Psoas muscle (tissue), 8 donors: ENCODE measurements at places on chromosomes 2 and 18.

DNA sequence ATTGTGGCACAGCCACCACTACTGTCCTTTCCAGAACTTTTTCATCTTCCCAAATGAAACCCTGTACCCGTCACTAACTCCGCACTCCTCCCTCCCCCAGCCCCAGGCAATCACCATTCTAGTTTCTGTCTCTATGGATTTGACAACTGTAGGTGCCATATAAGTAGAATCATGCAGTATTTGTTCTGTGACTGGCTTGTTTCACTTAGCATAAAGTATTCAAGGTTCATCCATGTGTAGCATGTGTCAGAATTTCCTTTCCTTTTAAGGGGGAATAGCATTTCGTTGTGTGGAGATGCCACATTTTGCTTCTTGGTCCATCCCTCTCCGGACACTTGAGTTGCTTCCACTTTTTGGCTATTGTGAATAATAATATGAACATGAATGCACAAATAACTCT lies 842 bp upstream of the CKAP2L start:
- no peak for DNase-seq

GRCh38 chr2:78977661-78978145 lies 47.8 kb upstream of the REG3G start:
- no peak for DNase-seq

DNA sequence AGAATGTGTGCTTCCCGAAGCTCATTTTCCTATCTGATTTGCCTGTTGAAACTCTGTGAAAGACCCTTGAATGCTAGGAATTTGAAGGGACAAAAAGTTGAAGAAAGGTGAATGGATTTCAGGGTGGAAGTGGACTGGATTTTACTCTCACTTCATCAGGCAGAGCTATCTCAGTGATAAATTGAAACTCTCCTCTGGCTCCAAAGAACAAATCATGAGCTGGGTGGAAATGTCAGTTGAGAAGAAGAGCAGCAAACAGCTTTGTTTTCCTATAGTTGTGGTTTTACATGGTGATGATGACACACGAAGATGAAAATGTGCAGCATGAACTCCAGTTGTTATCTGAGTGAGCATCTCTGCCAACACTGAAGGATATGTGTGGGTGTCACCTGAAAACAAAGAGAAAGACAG lies 34.4 kb downstream of the CD28 start:
- DNase-seq = no peak

- DNase-seq = no peak
Observed at GRCh38 chr2:11675423-11676112, 5.6 kb upstream of the NTSR2 start.

DNA sequence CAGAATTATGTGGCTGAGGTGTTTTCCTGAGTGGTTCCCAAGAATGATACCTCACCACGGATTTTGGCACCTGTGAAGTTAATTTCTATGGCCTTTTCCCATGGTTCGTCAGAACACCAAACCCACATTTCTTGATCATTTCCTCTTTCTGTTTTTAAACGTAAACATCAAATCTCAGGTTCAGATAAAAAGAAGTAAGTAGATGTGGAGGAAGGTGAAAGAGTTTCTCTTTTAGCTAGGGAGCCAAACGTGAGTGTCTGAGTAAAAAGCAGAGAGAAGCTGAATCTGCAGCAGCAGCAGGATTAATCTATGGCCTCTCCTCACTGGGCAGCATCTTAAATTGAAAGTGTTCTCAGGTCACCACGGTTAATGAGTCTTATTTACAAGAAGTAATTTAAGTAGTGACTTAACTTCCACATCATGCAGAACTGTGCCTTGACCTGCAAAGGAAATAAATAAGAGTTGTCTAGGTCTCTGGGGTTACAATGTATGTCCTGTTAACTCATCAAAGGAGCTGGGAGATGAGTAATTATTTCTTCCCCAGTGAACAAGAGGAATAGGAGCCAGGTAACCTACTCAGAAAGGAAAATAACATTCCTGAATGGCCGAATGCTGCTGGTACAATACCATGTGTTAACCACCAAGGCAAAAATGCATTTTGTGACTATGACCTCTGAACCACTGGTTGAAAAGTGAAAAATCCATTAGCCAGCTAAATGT lies 139.6 kb upstream of the NETO1 start:
- DNase-seq = no peak

DNA sequence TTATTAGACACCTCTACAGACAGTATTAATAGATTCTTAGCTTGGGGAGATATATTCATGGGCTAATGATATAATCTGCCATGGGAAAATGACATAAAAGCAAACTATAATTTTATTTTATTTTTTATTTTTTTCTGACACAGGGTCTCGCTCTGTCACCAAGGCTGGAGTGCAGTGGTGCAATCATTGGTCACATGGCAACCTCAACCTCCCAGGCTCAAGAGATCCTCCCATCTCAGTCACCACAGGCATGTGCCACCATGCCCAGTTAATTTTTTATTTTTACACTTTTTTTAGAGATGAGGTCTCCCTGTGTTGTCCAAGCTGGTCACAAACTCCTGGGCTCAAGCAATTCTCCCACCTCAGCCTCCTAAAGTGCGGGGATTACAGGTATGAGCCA lies 39.3 kb downstream of the RTN4 start:
- DNase-seq = no peak

DNA sequence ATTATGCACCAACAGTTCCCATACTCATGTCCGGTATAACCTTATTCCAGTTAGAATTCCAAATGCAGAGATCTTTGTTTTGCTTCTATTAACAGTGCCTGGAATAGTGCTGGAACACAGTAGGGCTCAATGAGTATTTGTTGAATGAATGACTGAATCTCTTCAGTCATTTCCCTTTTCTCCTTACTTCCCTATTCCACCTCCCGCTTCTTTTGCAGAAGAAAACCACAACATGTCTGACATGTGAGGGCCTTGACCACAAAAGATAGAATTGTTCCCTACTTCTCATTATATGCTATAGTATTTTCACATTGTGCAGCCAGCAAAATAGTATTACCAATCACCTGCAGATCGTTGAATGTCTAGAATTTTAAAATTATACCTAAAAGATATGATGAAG lies 19.5 kb upstream of the HNRNPLL start:
- DNase-seq = no peak

DNA sequence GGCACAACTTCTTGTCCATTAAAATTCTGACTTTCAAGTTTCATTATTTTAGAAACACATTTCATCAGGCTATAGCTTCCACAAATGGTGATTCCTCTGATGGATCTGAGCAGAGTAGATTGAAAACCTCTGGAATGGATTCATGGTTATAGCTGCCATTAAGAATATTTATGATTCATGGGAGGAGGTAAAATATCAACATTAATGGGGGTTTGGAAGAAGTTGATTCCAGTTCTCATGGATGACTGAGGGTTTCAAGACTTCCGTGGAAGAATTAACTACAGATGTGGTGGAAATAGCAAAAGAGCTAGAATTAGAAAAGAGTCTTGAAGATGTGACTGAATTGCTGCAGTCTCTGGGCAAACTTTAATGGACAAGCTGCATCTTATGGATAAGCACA lies 797.4 kb downstream of the SUCLG1 start:
- no peak for DNase-seq

- no peak for DNase-seq
Observed at GRCh38 chr18:46416706-46417638, 240.0 kb downstream of the LOXHD1 start.

- no peak for DNase-seq
Observed at GRCh38 chr18:57916684-57917083, 113.6 kb upstream of the ATP8B1 start.
